Liver (tissue), 10 donors: ENCODE measurements at places on chromosomes 3 and 15.

DNA sequence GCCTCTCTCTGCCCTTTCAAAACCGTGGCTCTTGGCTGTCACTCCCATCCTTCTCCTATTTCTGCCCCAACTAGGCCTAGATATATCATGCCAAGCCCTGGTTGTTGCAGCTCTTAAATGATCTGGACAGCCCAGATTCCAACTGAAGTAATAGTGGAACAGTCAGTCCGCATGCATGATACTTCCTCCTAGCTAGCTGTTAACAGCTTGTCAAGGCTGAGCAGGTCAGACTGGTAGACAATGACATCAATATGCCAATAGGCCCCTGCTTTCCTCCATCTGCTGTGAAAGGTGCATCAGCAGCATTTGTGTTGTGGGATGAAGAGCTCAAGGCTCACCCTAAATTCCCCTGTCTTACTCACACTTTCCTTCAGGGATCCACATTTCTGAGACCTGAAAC is 527.7 kb upstream of the TGFBR2 start:
- DNase-seq = no peak

DNA sequence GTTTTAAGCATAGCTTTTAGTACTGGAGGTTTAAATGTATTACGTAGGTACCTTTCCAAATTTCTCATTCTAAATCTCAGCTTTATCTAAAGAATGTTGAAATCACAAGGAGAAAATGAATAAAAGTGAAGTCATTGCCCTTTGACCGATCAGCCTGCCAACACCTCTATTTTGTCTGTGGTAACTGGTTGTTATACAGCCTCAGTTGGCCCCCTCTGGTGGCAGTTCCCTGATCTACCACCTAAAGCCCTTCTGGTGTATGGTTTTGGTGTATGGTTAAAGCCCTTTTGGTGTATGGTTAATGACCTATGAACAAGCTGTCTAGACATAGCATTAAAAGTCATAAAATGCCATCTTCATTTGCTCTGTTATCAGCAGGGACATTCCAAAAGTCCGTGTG is 378.2 kb upstream of the AZI2 start:
- no peak for DNase-seq

DNA sequence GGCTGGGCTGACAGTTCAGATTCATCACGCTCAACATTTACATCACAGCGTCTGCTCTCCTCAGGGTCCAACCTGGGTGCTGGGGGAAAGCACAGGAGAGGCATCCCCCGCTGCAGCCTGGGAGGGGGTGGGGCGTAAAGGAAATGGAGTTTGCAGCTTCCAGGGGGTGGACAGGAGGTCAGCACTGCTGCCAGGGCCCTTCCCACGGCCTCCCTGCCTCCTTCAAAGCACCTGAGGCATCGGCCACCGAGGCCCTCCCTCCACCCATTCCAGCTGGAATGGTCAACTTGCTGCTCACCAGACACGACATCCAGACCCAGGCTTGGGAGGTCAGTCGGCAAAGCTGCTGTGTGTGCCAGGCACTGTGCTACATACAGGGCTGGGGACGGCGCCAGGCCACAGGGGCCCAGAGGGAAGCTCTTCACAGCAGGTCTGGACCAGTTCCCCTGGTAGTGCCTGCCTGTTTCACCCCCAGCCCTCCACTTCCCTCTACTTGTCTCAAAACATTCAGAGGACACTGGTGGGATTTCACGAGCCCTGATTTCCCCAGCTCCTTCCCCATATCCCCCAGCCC is 120.7 kb downstream of the ANP32A start:
- DNase-seq = no peak

DNA sequence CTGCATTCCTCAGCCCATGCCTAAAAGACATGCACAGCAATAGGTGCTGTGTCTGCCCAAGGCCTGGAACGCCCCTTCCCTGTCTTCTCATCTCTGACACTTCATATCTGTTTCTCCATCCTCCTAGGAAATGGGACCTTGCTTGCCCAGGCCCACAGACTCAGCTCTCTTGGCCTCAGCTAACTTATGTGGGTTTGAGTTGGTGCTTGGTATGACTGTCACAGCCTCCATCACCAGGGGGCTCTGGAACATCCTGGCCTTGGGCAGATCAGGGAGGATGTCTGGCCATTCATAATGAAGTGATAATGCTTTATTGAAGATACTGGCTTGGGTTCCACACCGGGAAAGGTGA is 156.7 kb upstream of the SMAD3 start:
- DNase-seq = no peak

DNA sequence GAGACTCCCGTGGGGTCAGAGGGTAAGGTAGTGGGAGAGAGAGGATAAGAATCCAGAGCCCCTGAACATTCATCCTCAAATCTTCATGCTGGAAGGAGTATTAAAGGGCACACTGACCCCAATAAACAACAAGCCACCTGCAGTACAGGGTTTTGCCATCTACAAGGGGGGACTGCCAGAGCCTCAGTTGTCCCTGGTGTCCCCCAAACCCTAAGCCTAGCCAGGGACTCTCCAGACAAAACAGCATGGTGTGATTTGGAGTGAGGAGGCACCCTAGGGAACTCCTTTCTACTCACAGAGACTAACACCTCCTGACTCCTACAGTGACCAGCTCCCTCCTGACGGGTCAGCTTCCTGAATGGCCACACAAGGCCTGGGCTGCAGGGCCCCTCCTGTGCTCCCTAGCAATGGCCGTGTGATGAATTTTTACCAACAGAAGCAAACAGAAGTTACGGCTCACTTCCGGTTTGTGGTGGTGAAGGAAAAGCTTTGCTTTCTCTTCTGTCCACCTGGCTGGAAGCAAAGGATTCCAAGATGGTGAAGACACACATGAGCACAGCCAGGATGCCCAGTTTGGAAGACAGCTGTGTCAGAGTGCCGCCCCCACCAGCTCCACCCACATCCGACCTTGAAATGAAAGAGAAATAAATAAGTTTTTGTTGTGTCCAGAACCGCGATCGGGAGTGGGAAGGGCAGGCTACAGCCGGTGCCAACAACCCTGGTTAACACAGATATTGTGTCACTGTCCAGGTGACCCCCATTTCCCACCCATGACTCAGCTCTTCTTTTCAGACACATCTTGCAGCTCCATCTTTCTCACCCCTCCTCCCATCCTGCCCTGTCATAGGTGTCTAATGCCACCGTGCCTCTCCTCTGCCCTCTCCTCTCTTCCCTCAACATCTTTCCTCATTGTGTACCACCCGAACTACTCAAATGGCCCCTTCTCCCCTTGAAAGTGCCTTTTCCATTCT is 69.6 kb upstream of the ATP13A3 start:
- DNase-seq = no peak

DNA sequence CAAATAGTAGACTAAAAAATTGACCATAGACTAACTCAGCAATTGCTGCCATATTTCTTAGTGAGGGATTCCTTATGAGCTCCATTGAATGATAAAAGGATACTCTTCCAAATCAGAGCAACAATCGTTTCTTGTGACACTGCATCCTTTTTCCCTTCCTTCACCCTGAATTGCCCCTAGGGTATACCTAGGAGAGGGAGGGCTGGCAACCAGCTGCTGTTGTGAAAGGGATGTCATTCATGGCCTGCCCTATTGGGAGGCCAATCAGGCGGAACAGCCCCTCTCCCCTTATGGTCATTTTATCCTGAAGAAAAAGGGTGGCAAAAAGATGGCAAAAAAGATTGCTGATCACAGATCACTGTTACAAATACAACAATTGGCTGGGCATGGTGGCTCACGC is 26.3 kb downstream of the B3GNT5 start:
- DNase-seq = no peak

DNA sequence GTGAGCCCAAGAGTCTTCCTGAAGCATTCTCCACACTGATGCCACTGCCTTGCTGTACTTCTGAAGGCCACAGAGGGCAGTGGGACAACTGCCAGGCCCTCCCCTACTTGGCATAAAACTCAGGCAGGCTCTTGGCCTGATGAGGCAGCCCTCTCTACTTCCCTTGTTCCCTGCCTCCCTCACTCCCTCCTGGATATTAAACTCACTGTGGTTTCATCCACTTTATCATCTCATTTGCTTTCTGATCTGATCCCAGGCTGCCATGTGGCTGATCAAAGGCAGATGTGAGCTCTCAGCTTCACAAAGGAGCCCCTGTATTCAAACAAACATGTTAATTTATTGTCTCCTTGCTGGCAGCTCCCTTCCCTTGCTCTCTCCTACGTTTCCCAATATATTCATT is 533.5 kb downstream of the IGSF11 start:
- no peak for DNase-seq

GRCh38 chr3:134885877-134886621 is 91.0 kb downstream of the EPHB1 start:
- no peak for DNase-seq

GRCh38 chr3:108041253-108041652 is 49.6 kb downstream of the CD47 start:
- DNase-seq = no peak

DNA sequence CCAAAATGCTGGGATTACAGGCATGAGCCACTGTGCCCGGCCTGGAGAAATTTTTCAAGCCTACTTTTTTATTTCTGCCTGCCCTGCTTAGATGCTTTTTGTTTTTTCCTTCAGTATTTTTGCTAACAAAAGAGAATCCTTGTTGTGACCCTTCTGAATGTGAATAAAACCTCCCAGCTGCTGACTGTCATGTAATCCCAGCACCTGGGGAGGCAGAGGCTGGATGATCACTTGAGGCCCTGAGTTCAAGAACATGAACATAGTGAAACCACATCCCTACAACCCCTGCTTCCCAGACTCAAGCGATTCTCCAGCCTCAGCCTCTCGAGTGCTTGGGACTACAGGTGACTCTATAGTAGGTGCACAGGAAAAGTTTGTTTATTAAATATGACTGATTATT is 84.9 kb downstream of the SOX2 start:
- DNase-seq = no peak

GRCh38 chr15:74315626-74316025 is 51.8 kb downstream of the CYP11A1 start:
- DNase-seq = no peak

GRCh38 chr3:150292891-150293290 is 115.2 kb upstream of the TSC22D2 start:
- no peak for DNase-seq

GRCh38 chr3:147651107-147651778 is 242.1 kb downstream of the ZIC1 start:
- no peak for DNase-seq

GRCh38 chr3:105611304-105612192 is 244.8 kb downstream of the ALCAM start:
- DNase-seq = no peak

- DNase-seq = no peak
Measured at GRCh38 chr15:51334011-51334451, 4.4 kb downstream of the CYP19A1 start.

GRCh38 chr3:55702822-55703221 is 215.7 kb upstream of the WNT5A start:
- DNase-seq = no peak

GRCh38 chr15:66897971-66898370 is 167.4 kb upstream of the SMAD3 start:
- DNase-seq = no peak

GRCh38 chr3:72973031-72973723 is 23.4 kb upstream of the PPP4R2 start:
- DNase-seq = no peak

- DNase-seq = no peak
Measured at GRCh38 chr15:73319460-73320245, 49.1 kb downstream of the HCN4 start.

GRCh38 chr15:99509686-99510461 is 55.9 kb upstream of the MEF2A start:
- no peak for DNase-seq

DNA sequence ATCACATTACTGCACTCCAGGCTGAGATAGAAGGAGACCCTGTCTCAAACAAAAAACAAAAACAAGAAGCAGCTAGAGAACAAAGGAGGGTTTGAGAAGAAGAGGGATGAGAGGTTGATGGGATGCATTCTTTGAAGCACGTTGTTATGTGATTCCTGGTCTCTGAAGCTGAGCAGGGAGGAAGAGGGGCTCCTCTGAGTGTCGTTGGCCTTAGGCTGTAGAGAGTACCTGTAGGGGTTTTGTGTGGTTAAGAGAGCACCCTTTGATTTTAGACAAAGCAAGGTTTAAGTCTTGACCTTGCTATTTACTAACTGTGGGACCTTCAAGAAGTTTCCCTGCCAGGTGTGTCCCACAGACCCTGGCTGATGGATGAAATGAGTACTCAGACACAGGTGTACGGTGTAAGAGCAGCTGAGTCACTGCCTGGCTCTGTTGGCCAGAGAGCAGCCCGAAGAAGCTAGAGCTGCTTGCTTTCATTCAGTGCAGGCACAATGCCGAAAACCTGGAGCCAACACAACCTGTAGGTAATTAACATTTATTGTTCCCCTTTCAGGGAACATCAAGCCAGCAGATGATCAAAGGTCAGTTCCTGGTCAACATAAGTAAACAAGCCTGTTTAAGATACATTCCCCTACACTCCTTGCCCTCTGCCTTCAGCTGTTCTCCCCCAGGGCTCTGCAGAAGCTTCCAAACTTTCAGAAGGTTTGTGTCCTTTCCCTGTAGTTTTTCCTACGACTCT is 67.2 kb downstream of the LRRK1 start:
- DNase-seq = no peak
